ENCODE measurements at places on chromosomes 13 and 19.

- no peak for DNase-seq
Measured at GRCh38 chr13:67069117-67069767, 160.9 kb downstream of the PCDH9 start.

GRCh38 chr19:29680447-29680846, 15.2 kb downstream of the PLEKHF1 start:
- DNase-seq, result peak; percentile 86

GRCh38 chr13:111917901-111918300, 149.0 kb upstream of the SOX1 start:
- no peak for DNase-seq

GRCh38 chr13:36417331-36417730, 15.0 kb upstream of the CCNA1 start:
- no peak for DNase-seq

DNA sequence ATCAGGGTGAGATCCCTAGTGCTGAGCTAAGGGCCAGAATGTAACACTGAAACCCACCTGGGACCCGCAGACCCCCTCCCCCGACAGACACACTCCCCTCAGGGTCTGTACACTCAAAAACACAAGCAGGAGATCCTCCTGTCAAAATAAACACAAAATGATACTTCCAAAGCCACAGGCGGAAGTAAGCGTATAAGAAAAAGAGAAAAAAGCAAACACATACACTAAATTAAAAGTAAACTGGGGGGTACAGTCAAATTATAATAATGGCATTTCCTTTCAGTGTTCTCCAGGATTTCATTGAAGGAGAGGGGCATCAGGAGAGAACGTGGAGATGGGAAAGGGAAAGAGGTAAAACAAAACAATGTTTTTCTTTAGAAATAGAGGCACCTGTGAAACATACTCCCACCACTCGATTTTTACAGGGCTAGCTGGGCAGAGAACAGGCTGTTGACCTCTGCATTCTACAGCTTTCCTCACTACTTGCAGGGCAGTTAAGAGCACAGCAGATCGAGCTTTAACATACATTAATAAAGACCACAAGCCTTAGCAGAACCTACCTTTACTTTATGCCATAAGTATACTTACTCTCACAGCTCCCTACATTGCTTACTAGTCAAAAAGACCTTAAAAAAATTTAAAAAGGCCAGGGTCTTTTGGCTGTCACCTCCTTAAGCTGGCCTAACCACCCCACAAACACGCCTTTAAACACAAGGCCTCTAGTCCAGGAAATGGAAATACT, 5.3 kb downstream of the ZIC5 start:
- no peak for DNase-seq
